ENCODE measurements at places on chromosomes 13 and 19. TPM values are rescaled to one million over a fixed set of nuclear protein-coding genes. Genes with fewer than 3 reads are reported as not detected.

CLIP3 gene
- 22.8 TPM for total RNA-seq

RAP2A gene
- total RNA-seq, result 67.4 TPM

PSG4 gene
- total RNA-seq, result 0.30 TPM

ZNF699 gene
- total RNA-seq, result 19.0 TPM

DCT gene
- total RNA-seq, result 0.09 TPM

MUC16 gene
- total RNA-seq, result not detected

ZSCAN4 gene
- 0.37 TPM for total RNA-seq

U2AF1L4 gene
- 9.8 TPM for total RNA-seq

PALM gene
- 0.28 TPM for total RNA-seq

HSD17B14 gene
- total RNA-seq, result 19.0 TPM

TEAD2 gene
- 22.2 TPM for total RNA-seq

HSD11B1L gene
- 21.7 TPM for total RNA-seq

ARMC6 gene
- 36.2 TPM for total RNA-seq

A1BG gene
- total RNA-seq, result 24.9 TPM

CYP4F2 gene
- total RNA-seq, result not detected

RFPL4AL1 gene
- total RNA-seq, result not detected

ZNF628 gene
- total RNA-seq, result 3.0 TPM

PLEKHG2 gene
- total RNA-seq, result 22.7 TPM

ELOF1 gene
- total RNA-seq, result 23.4 TPM

RNF126 gene
- total RNA-seq, result 29.8 TPM

WDR62 gene
- 4.6 TPM for total RNA-seq

CLEC17A gene
- total RNA-seq, result not detected

RUBCNL gene
- 0.30 TPM for total RNA-seq

RNF17 gene
- total RNA-seq, result not detected

CACNG7 gene
- 4.2 TPM for total RNA-seq

ARL11 gene
- total RNA-seq, result not detected

CCDC8 gene
- total RNA-seq, result 25.0 TPM

RPS16 gene
- total RNA-seq, result 22.9 TPM

TNNT1 gene
- total RNA-seq, result 3.0 TPM

PRR22 gene
- total RNA-seq, result 0.18 TPM

All from smooth muscle cell of the umbilical artery (primary cell).